ENCODE measurements at places on chromosomes 5 and 9.

DNA sequence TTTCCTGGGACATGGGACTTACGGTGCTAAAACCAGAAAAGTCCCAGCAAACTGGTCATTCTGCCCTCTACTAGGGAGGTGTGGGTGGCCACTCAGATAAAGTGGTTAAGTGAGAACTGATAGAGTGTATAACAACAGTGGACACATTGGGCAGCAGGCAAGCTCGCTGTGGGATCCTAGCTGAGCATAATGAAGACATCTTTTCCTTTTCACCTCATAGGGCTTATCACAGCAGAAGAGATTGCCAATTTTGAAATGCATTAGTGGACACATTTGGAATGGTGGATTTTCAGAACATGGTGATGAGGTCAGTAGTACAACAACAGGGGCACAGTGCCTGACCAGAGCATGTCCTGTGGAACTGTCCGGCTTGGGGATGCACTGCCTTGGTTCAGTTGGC, 477.1 kb upstream of the KIF2A start:
- DNase-seq = no peak

DNA sequence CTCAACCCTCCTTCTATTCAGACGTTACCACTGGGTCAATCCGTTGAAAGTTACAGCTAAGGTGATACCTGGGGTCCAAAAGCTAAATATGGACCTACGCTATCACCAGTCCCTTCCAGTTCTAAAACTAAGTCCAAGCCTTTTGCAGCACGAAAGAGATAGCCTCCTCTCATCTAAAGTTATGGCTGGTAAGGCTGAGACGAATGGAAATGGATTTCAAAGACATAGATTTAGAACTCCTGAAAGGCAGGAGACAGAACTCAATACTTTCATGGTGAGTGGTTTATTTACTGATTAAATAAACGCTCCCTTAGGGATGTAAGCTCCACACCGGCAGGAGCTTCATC, 751 bp upstream of the RIC1 start:
- no peak for DNase-seq

GRCh38 chr5:66666778-66667177, 70.6 kb downstream of the MAST4 start:
- no peak for DNase-seq

GRCh38 chr5:14009575-14009974, 65.1 kb upstream of the DNAH5 start:
- DNase-seq = no peak

GRCh38 chr5:56983593-56984361, 31.9 kb upstream of the MIER3 start:
- no peak for DNase-seq

DNA sequence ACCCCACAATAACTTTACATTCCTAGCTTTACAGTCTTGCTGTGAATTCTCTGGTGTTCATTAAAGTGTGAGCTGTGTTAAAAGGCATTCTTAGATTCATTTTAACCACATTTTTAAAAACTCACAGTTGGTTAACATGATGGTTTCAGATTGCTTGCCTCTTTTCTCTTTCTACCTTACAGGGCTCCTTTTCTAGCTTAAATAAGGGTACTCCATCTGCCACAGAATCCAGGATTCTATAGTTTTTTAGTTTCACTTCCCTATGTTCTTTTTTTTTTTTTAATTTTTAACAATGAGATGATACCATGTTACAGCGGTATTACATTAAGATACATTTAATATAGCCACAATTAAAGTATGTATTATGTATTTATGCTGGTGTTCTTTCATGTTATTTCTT, 3.9 kb upstream of the FBXO4 start:
- no peak for DNase-seq

DNA sequence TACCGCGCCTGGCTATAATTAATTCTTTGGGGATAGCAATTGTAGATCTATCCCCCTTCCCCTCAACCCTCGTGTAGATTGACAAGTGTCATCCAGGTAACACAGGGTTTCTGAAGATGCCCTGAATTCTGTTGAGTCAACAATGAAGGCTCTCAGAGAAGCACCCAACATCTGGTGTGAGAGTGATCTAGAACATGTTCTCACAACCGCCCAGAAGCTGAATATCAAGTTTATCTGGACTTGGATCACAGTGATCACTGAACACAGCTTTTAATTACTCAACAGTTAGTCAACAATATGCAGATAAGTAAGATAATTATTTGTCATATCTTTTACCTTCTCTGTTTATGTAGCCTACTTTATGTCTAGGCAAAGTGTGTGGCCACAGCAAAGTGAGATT, 204.2 kb upstream of the RGMB start:
- no peak for DNase-seq

DNA sequence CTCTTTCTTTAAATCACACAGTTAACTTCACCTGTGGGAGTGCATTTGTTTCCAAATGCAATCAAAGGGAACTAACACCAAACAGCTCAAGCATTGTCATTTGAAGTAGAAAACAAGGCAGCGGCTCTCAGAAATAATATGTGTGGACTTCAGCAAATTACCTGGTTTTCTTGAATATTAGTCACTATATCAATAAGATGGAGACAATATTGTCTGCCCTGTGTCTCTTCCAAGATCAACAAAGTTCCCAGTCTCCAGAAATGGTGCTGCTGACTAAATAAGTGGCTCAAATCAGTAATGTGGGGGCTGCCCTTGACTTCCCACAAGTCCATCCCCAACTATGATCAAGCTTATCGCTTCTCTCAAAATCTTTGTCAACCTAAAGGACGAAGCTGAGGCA, 53.1 kb upstream of the CEMIP2 start:
- DNase-seq = no peak

DNA sequence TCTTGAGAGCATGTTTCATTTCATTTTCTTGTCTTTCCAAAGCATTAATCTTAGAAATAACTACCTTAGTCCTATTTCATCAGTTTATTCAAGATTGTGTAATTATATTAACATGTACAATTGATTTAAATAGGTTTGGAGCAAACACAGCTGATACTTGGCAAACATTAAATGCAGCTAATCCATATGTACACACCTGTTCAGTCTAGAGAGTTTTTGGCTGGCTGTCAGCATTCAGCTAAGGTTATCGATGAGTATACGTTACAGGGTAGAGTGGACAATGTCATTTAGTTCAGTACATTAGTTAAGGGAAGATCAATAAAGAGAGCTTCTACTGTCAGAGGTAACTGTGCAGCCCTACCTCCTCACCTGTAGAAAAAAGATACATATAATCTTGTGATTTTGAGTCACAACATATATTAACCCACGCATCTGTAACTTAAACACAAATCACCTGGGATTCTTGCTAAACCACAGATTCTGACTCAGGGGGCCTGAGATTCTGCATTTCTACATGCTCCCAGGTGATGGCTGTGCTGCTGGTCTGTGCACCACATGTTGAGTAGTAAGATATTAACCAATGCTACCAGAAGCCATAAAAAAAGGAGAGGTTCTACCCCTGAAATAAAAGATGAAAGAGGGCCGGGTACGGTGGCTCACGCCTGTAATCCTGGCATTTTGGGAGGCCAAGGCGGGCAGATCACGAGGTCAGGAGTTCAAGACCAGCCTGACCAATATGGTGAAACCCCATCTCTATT, 34.1 kb upstream of the PCA3 start:
- no peak for DNase-seq

Data from Kasumi-1 (cell line).